Amniotic stem cell (primary cell): ENCODE measurements at places on chromosomes 2 and 18.

- DNase-seq = no peak
These were observed 764.8 kb downstream of the RNF144A start for GRCh38 chr2:7681881-7682461.

DNA sequence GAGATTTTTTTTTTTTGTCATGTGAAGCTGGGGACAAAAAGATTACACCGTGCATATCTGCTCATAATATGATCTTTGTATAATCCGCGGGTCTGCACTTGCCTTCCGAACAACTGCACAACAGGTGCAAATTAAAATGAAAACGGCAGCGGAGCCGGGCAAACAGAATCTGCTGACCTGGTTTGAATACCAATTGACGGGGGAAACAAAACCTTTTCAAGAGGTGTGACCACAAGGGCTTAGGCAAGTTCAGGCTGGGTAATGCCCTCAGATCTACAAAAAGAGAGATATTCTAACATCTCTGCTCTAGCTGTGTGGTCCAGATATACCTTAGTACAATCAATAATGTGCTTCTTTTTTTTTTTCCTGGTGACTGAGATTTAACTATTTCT lies 88.5 kb downstream of the ZEB2 start:
- DNase-seq = no peak

GRCh38 chr18:74230922-74231714 lies 60.6 kb downstream of the CYB5A start:
- no peak for DNase-seq

DNA sequence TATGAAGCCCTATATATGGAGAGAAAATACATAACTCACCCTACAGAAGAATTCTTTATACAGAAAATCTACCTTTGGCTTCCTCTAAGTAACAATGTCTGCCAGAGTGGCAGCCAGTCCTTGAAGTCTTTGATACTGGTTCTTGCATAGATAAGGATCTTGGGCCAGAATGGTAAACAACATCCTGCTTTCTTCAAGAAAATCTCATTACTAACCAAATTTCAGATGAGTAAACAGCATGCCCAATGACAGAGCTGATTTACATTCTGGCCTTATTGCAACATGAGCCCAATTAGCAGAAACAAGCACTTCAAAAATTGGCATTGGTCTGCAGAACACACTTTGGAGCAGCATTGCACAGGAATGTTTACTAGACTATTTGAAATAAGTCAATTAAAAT lies 336.5 kb upstream of the ST6GAL2 start:
- no peak for DNase-seq

DNA sequence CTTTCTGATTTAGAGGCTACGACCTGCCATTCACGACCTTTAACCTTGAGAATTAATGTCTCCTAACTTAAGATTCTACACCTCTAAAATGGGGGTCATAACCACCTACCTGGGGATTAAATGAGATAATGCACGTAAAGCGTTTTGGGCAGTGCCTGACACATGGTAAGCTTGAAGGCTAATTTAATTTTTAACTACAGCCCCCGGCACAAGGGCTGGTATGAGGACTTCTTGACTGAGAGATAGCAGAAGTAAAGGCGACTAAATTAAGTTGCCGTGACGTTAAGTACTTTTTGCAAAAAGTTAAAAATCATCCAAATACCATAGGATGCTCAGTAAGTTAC lies 549 bp downstream of the MRPL35 start:
- DNase-seq = no peak

GRCh38 chr2:143955401-143956065 lies 564.4 kb downstream of the ZEB2 start:
- peak; percentile 35 for DNase-seq

DNA sequence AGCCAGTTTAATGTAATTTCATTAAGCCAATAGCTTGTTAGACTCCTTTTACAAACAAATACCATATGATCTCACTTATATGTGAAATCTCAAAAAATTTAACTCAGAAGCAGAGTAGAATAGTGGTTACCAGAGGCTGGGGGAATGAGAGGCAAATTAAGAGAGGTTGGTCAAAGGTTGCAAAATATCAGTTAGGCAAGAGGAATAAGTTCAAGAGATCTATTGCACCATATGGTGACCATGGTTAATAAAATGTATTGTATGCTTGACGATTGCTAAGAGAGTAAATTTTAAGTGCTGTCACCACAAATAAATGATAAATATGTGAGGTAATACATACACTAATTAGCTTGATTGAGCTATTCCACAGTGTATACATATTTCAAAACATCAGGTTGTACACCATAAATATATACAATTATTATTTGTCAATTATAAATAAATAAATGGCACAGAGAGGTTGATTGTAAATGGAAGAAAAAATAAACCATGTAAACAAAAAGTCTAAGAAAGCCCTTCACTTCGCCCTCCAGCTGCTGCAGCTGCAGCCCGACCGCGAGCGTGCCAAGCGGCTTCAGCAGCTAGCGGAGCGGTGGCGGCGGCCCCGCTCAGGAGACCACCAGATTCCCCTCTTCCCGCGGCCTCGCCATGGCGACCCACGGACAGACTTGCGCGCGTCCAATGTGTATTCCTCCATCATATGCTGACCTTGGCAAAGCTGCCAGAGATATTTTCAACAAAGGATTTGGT lies 23.0 kb upstream of the ACTR2 start:
- no peak for DNase-seq

- no peak for DNase-seq
These were observed 81.5 kb downstream of the NCKAP5 start for GRCh38 chr2:133486771-133487191.

- DNase-seq = no peak
These were observed 208.0 kb downstream of the RBM43 start for GRCh38 chr2:151053661-151053990.

GRCh38 chr2:85323351-85323987 lies 4.3 kb downstream of the TGOLN2 start:
- DNase-seq = no peak

GRCh38 chr2:23588106-23588505 lies 203.1 kb downstream of the KLHL29 start:
- DNase-seq = no peak

GRCh38 chr18:74497778-74498177 lies 1.6 kb downstream of the CNDP2 start:
- DNase-seq = no peak

- no peak for DNase-seq
These were observed 1.3 kb downstream of the RNPEPL1 start for GRCh38 chr2:240569523-240569997.

DNA sequence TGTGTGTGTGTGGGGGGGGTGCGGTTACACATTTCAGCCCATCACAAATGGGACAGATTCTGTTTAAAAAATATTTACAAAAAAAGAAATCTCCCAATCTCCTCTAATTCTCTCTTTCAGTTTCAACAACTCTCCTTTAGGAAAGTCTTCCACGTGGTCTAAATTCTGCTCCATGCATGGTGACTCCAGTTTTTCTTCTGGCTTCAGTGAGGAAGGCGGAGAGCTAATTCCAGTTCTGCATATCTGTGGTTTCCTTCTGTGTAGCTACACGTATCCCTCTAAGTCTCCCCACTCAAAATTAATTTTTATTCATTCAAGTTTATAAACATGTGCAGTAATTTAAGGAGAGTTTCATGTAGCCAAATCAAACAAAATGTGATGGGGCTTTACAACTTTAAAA lies 111.6 kb downstream of the SLC4A3 start:
- no peak for DNase-seq

- no peak for DNase-seq
These were observed 715.5 kb upstream of the RAB6C start for GRCh38 chr2:129263939-129264338.

DNA sequence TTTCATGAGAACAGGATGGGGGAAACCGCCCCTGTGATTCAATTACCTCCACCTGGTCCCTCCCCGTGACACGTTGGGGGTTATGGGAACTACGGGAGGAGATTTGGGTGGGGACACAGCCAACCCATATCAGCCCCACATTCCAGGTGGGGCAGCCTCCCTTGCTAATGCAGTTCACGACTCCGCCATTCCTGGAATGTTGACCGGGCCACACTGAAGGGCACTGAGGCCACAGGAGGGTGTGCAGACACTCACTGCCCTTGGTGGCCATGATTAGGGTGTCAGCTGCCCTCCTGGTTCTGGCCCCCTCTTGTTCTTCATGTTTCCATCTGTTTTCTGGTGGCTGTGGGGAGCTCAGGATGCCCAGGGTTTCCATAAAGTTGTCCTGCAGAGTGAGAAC lies 176.3 kb downstream of the TWIST2 start:
- DNase-seq = no peak
